Activated naive CD8-positive, alpha-beta T cell treated with anti-CD3 and anti-CD28 coated beads for 36 hours (primary cell): ENCODE measurements at places on chromosomes 12 and 14. TPM values are rescaled to one million over a fixed set of nuclear protein-coding genes. Genes with fewer than 3 reads are reported as not detected.

GRCh38 chr14:62301080-62301479, 538.9 kb downstream of the SNAPC1 start:
- H3K4me1 ChIP-seq: no peaks in the 10 kb centered on the region
- H3K4me3 ChIP-seq: no peak overlapping the region
- DNase-seq: no peak
- H3K27me3 ChIP-seq: no peaks in the 10 kb centered on the region

DNA sequence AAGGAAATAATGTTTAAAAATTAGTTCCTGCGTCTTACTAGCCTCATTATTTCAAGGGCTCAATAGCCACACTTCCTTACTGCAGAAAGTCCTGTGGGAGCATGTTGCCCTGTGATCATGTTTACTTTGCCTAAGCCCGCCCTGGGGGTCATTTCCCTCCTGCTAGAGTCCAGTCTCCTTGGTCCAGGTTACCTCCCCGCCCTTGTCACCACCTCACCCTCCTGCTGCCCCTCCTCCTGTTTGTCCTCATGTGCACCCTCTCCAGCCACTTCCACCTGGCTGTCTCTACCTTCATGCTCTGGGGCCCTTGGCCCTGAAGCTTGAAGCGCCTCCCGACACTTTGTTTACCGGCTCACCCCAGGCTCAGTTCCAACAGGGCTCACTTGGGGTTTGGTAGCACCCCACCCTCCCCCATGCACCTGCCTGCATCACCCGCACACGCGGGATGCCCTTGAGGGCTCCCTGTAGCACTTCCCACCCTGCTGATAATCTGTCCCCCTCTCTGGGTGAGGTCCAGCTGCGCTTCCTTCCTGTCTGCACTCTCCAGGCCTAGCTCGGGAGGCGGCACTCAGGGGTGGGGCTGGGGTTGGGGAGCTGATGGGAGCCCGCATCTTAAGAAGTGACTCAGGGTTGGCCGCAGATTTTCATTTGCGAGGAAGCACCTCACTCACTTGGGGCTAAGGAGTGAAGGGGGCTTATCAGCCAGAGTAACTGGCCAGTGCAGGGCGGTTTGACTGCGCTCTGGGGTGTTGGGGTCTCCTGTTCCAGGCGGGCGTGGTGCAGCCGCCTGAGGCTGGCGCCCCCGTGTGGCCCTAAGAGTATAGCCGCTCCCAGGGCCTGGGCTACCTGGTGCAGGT, 40.1 kb downstream of the SMIM41 start:
- H3K4me3 ChIP-seq: no peak overlapping the region
- H3K27me3 ChIP-seq: peaks cover 40% of the 10 kb centered on the region
- no peaks in the 10 kb centered on the region for H3K36me3 ChIP-seq
- peak; percentile 58 for DNase-seq
- H3K4me1 ChIP-seq: peaks cover 41% of the 10 kb centered on the region
- H3K27ac ChIP-seq: no peak overlapping the region

USP44 gene
- 18.7 TPM for total RNA-seq

OTOGL gene
- not detected for total RNA-seq
